ENCODE measurements at places on chromosomes 16 and 17. TPM values are rescaled to one million over a fixed set of nuclear protein-coding genes. Genes with fewer than 3 reads are reported as not detected.

CES3 gene
- total RNA-seq: 3.6 TPM

BIRC5 gene
- 104 TPM for total RNA-seq

EME1 gene
- 14.9 TPM for total RNA-seq

ZNF385C gene
- 0.15 TPM for total RNA-seq

UMOD gene
- total RNA-seq: not detected

PRAC1 gene
- total RNA-seq: not detected

SLC2A4 gene
- total RNA-seq: 0.57 TPM

C1QL1 gene
- total RNA-seq: 30.6 TPM

OR1F1 gene
- total RNA-seq: 0.17 TPM

TNS4 gene
- total RNA-seq: 254 TPM

SYNGR2 gene
- total RNA-seq: 192 TPM

ZMYND15 gene
- 0.24 TPM for total RNA-seq

KRTAP4-4 gene
- total RNA-seq: not detected

SGCA gene
- 2.7 TPM for total RNA-seq

MILR1 gene
- 1.7 TPM for total RNA-seq

KRT33A gene
- total RNA-seq: not detected

CCDC200 gene
- not detected for total RNA-seq

MRC2 gene
- 40.5 TPM for total RNA-seq

EMC6 gene
- 161 TPM for total RNA-seq

KRTAP3-1 gene
- not detected for total RNA-seq

NHLRC4 gene
- 0.19 TPM for total RNA-seq

Data from A549 treated with Mapracorat at 1 μM for 4 hours (cell line).